ENCODE measurements at places on chromosomes 11 and 22.

GRCh38 chr11:60307507-60308195 lies 19.4 kb upstream of the MS4A6E start:
- DNase-seq, result no peak

DNA sequence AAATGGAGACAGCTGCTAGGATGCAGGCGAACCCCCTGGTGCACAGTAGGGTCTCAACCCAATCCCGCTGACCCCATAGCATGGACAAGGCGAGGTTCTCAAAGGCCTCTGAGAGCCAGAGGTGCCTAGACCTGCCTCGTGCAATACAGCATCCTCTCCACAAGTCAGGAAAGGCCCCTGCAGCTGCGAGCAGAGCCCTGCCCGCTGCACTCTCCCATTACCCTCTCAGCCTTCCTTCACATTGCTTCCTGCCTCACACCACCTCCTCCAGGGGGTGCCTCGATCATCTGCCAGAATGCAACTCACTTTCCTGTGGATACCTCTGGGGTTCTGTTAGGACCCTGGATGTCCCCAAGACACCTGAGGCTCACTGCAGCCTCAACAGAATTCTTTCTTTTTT lies 42.8 kb upstream of the TCF20 start:
- DNase-seq, result no peak

DNA sequence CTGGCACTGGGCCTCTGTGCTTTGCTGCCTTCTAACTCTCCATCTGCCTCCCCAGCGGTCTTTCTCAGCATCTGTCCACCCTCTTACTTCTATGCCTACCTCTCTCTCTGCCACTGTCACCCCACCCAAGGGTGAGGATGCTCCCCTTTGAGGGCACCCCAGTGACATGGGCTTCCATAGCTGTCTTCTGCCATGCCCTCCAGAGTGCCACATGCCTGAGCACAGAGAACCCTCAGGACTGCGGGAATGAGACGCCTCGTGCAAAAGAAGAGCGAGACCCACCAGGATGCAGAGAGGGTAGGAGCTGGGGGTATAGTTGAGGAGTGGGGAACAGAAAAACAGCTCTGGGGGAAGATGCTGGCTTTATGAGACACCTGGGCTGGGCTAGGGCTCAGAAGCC lies 64.3 kb downstream of the BTG4 start:
- DNase-seq, result no peak

DNA sequence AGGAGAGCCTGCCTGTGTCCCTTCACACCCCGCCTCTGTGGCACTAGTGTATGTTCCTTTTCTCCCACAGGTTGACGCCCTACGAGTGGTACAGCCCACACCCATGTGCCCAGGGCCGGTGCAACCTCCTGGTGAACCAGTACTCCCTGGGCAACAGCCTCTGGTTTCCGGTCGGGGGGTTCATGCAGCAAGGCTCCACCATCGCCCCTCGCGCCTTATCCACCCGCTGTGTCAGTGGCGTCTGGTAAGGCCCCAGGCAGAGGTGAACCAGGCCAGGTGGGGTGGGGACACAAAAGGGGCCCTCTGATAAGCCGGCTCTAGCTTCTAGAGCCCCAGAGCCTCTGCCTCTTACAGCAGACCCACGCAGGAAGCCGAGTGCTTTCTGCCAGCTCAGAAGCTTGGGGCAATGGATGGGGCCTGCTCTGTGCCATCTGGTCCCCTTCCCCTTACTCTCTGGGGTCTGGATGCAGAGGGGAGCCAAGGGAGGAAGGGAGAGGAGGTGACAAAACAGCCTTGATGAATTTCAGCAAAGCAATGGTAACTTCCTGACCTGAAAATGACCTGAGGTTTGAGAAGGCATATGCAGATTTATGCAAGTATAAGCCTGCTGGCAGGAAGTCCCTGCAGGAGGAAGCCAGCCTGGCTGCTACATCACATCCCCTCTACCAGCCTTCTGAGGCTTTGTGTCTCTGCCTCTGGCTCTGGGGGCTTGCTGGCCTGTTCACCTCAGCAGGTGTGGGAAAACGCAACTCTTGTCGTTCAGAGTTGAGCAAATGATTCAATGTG lies 67.0 kb upstream of the TBCEL start:
- DNase-seq, result peak; percentile 13

DNA sequence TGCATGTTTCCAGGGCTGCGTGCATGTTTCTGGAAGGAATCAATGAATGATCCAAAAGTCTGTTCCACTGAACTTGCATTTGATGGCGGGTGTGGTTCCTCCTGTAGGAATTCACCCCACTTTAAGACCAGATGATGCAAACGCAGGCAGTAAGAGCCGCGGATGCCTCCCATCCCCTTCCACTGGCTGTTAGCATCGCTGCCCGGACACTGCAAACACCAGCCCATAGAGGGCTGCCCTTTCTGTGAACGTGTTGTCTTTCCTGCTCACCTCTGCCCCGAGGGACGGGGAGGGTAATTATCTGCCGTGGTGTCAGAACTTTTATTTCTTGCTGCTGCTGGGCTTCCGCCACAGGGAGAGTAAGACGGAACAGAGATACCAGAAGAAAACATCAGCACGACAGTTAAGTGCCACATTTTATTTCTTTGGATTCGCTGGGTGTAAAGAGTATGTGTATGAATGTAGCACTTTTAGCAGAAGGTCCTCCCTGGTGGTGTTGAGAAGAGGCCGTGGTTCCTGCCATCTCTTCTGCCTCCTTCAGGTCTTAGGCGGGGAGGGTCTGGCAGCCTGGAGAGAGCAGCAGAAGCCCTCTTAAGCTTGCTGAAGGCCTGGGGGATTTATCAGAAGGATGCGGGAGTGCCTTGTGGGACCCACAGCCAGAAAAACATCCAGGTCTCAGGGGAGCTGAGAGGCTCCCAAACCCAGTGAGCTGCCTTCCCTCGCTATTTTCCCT lies 53.2 kb upstream of the NECTIN1 start:
- DNase-seq, result no peak

DNA sequence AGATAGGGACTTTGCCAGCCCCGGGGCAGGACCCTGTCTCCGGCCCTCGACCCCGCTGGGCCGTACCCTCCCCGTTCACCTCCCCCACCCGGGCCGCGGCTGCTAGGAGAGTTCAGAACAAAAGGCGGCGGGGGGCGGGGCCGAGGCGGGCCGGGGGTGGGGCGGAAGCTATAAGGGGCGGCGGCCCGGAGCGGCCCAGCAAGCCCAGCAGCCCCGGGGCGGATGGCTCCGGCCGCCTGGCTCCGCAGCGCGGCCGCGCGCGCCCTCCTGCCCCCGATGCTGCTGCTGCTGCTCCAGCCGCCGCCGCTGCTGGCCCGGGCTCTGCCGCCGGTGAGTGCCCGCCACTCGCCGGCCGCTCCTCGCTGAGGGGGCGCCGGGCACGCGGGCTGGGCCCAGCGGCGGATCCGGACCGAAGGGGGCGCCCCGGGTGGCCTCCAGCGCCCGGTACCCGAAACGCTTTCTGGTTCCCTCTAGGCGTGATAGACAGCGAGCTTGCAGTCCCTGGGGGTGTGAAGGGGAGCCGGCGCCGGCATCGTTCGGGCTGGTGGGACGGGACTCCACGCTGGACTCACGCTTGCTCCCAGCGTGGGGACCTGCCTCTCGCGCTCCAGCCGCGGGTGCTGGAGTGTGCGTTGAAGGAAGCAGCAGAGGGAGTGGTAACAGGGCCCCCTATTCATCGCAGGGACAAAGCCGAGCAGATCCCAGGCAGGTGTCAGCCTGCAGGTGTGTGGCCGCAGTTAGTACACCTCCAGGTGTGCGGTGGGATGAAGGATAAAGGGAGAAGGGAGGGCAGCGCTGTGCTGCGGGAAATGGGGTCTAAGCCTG lies at the start of gene MMP11:
TSS of gene MMP11 (plus strand) at position 201 of the 825 bp plus-strand sequence. CDS start at position 223, 22 bp downstream.
- DNase-seq, result peak; percentile 52

DNA sequence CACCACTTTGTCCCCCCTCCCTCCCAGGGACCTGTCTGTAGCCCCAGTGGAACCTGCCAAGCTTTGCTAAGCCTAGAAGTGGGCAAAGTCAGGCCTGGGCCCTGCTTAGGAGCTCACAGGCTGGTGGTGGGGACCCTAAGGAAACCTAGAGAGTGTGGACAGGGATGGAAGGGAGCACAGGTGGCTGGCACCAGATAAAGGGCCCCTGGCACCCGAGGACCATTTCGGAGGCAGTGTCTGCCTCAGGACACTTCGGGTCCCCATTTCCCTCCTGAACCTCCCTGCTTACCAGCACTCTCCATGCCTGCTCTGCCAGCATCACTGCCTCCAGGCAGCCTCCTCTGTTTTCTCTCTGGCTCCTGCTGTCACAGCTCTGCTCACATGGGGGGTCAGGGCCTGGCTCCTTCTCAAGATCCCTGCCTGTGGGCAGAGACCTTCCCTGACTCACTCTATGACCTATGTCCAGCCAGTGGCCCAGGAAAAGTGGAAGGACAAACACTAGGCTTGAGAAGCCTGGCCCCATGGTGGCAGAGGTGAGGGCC lies 13.6 kb upstream of the OMP start:
- no peak for DNase-seq
